D721Med (cell line): ENCODE measurements at places on chromosomes 2 and 18.

- no peak for DNase-seq
Observed at GRCh38 chr2:44314362-44314761, 39.1 kb downstream of the SLC3A1 start.

DNA sequence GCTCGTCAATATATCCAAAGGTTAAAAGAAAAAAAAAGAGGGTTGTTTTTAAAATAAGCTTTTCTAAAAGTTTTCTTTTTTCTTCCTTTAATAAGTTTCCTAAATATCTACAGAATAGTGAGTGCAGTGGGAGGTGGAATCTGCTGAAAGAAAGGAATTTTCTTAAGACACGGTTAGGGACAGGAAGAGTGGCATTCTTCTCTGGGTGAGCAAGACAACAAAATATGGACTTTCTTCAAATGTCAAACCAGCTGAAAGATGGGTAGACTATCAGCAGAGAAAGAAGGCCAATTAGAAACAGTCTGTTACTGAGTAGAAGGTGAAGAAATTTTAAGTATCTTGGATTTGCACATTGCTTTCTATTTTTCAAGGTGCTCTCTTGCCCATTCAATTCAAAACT, 222.7 kb upstream of the PIK3C3 start:
- no peak for DNase-seq

GRCh38 chr2:10493634-10494281, 45.6 kb upstream of the ODC1 start:
- DNase-seq, result no peak

DNA sequence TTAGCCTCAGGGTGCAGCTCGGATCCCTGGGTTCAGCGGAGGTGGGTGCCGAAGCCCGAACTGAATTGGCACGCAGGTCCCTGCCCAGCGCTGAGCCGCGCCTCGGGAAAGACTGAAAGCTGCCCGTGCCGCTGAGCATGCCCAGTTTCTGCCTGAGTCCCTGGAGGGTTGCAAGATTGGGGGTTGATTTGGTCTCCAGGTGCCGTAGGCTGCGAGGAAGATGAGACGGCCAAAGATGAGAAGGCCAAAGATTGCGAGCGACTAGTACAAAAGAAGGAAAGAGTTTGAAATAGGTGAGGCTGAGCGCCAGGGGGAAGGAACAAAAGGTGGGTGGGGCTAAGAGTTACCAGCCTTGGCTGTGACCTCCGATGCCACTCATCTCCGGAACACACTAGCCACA, 852 bp upstream of the KCNH7 start:
- no peak for DNase-seq

DNA sequence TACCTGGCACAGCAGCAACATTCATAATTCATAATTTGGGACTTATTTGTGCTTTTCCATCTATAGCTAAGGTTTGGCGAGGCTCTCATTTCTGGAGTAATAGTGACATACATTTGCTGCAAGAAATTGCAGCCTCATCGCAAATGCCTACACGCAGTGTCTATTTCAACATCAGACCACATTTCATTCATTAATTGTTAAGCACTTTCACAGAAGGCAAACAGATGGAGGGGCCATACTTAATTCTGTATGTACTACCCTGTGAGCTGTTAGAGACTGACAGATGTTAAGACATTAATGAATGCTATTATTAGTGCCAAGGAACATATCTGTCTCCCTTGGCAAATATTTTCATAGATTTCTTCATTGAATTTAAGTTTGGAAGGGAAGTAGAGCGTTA, 125.7 kb downstream of the UXS1 start:
- DNase-seq, result no peak

- no peak for DNase-seq
Observed at GRCh38 chr18:45335282-45336043, 279.8 kb upstream of the SLC14A2 start.

DNA sequence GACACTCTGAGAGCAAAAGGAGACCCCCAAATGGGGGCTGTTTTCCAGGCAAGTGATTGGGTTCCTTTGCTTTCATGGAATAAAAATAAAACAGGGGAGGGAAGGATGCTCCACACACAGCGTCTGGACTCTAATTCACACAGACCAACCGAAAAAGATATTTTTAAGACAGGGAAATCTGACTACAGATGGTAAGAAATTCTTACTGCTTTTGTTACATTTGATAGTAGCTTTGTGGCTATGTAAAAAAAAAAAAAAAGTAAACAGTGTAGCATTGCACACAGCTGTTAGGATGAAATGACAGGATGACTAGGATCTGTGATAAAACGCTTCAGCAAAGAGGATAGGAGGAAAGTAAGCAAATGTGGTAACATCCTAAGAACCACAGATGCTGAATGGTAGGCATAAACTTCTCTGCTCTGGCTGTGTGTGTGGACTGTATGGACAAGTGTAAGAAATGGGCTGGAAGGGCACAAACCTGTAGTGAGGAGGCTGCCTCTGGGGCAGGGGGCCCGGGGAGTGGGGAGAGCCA, 207.6 kb downstream of the ANAPC1 start:
- DNase-seq, result no peak

DNA sequence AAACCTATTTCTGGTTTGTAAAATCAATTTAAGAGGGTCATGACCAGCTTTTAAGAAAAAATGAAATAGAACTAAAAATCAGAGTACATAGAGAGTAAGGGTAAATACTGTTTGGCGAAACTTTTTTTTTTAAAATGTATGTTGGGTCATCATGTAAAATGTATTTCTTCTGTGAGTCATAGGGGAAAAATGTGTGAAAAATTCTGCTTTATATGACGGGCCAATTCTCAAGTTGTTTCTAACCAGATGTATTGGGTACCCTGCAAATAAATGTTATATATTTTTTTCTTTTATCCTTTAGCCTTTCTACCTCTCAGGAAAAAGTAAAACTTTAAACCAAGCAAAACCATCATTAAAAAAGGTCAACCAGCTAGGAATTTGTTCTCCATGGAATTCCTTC, 13.9 kb downstream of the AFTPH start:
- no peak for DNase-seq

GRCh38 chr2:119220720-119221301, 2.8 kb upstream of the STEAP3 start:
- no peak for DNase-seq

DNA sequence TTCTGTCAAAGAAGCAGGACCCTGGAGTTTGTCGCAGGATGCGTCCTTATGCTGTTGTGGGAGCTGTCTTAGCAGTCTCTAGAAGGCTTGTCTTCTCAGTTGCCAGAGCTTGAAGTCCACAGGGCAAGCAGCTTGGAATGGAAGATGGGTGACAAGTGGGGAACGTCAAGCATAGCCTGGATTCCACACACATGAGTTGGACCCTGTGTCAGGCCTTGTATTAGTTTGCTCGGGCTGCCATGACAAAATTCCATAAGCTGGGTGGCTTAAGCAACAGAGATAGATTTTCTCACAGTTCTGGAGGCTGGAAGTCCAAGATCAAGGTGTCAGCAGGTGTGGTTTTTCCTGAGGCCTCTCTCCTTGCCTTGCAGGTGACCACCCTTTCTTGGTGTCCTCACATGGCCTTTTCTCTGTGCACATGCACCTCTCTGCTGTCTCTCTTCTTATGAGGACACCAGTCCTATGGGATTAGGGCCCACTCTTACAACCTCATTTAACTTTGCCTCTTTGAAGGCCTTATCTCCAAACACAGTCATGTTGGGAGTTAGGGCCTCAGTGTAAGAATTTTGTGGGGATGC, 51.3 kb downstream of the THNSL2 start:
- no peak for DNase-seq

DNA sequence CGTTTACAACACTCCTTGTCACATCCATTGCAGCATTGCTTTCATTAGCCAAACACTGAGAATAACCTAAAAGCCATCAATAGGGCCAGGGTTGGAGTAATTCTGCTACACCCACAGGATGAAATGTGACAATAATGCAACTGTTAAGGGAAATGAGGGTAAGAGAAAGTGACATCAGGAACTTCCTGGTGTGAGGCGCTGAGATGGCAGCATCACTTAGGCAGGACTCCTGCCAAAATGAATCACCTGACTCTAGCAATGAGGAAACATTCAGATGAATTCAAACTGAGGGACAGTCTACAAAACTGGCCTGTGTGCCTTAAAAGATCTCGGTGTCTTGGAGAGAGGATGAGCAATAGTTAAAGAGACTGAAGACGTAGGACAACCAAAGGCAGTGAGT, 115.6 kb upstream of the AGAP1 start:
- DNase-seq, result no peak

GRCh38 chr2:207469943-207470729, 59.6 kb upstream of the CREB1 start:
- no peak for DNase-seq

DNA sequence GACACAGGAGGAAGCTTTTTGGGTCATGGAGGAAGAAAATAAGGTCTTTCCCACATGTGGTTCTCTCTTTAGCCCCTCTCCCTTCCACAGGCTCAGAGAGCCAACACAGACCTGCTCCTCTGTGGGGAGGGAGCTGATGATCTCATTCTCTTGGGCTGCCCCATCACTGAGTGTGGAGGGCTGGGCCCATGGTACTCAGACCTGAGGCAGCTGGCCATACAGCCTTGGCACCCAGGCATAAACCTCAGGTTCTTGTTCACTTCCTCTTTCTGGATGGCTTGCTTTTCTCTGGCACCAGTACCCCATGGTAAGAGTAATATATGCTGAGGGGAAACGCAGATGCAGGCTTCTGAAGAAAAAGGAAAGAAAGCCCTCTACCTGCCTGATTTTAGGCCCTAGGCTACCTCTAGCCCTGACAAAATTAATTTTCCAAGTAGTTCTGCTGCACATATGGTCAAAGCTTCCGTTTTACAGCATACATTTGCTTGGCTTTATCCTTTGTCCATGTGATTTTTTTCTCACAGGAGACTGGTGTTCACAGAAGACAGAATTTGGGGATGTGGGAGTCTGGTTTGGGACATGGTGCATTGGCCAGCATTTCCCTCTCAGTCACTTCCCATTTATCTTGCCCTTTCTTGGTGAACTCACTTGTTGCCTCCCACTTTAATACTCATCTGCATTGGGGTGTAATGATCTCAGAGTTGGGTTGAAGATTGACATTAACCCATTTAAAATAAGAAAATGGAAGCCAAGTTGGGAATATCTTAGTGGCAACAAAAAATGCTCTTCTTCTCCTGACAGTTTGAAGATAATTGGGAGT, 11.1 kb downstream of the DHRS9 start:
- DNase-seq, result no peak

GRCh38 chr18:38923126-38923525, 1357.5 kb upstream of the CELF4 start:
- DNase-seq, result no peak
